Stimulated activated CD8-positive, alpha-beta memory T cell treated with anti-CD3 and anti-CD28 coated beads, Interleukin-4, amount 100 ng/mL, for 48 hours (primary cell): ENCODE measurements at places on chromosomes 12 and 14.

DNA sequence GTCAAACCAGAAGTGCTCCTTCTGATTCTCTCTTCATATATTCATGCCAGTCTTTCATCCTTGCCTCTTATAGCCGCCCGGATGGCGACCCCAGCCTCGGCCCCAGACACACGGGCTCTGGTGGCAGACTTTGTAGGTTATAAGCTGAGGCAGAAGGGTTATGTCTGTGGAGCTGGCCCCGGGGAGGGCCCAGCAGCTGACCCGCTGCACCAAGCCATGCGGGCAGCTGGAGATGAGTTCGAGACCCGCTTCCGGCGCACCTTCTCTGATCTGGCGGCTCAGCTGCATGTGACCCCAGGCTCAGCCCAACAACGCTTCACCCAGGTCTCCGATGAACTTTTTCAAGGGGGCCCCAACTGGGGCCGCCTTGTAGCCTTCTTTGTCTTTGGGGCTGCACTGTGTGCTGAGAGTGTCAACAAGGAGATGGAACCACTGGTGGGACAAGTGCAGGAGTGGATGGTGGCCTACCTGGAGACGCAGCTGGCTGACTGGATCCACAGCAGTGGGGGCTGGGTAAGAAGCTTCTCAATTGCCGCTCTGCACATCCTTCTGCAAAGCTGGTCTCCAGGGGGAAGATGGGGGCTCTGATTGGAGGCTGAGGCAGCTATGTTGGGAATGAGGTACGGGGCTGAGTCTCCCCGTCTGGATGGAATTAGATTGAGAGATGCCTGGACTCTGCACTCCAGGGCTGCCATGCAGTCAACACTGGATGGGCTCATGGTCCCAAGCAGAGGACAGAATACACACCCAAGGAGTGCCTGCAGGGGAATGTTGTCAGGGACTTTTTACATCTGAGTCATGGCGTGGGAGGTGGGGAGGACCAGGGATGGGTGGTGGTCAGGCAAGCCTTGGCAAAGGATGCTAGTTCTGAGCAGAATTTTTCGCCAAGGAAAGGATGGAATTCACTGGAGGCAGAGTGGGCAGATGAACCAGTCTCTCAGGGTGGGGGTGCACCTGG lies 1.3 kb downstream of the BCL2L2 start:
- no peak for DNase-seq

DNA sequence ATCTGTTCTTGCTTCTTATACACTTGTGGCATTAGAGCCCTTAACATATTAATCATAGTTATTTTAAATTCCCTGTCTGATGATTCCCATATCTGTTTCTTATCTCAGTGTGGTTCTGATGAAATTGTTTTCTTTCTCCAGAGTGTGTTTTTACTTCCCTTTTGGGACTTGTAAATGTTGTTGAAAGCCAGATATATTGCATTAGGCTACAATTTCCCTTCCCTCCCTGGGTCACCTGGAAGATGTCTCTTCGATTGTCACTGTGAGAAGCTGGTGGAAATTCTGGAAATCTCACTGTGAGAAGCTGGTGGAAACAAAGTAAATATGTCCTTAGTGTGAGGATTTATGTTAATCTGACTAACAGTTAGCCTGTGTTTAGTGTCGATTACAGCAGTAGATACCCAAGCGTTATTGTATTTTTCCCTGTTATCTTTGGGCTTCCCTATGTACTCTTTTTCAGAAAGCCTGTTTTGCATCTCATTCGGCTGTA lies 717.3 kb downstream of the TRHDE start:
- no peak for DNase-seq

GRCh38 chr12:48814262-48815125 lies 3.8 kb upstream of the CACNB3 start:
- DNase-seq = peak; percentile 91

GRCh38 chr14:34436960-34437728 lies 24.9 kb downstream of the SPTSSA start:
- no peak for DNase-seq
